ENCODE measurements at places on chromosomes 2 and 18.
A peak's percentile ranks its signal among the peaks of the same experiment; 100 is the strongest.

DNA sequence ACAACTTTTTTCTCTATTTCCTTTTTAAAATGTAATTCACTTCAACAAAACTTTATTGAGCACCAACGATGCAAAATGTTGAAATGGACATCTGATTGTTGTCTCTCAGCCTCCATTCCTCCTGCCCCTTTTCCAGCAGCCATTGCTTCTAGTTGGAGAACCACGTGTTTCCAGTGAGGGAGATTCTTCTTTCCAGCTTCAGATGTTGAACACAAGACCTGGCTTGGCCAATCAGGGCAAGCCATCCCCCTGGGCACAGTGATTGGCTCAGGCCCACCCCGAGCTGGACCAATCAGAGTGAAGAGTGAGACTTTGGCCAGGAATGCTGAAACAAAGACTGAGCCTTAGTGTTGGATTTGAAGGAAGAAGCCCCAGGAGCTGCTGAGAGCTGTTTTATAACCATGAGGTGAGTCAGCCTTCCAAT lies 59.0 kb downstream of the E2F6 start:
- DNase-seq = no peak

DNA sequence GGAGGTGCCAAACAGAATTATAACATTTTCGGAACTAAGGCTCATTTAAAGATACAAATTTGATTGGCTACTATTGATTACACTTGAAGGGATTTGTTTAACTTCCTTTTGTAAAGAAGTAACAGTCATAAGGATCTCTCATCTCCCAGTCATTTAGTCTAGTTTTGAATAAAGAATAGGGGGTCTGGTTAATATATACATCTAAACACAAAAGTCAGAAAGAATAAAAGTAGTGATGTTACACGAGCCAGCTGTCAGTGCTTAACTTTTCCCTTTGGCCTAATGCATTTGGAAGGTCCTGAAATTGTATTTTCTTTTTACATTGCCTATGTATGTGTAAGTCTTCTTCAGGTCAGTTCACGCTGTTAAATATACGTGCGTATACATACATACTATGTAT lies 8.1 kb downstream of the SEPTIN2 start:
- no peak for DNase-seq

DNA sequence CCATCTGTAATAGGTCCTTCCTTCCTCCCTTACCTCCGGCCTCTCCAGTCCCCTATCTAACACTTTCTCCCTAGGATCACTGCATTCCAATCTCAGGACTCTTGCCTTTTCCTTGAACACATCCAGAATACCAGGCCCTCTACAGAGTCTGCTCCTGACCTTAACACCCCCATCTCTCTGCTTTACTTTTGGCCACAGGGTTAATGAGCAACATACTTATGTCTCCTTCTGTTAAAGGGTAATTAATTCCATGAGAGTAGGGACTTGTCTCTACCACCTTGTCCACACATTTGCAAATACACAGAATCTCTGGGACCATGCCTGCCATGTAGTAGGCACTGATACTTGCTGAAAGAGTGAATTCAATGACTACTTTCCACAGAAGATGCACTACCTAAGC lies 94.9 kb downstream of the COBLL1 start:
- DNase-seq = peak; percentile 16

GRCh38 chr18:4333043-4333442 lies 122.1 kb downstream of the DLGAP1 start:
- DNase-seq = no peak

DNA sequence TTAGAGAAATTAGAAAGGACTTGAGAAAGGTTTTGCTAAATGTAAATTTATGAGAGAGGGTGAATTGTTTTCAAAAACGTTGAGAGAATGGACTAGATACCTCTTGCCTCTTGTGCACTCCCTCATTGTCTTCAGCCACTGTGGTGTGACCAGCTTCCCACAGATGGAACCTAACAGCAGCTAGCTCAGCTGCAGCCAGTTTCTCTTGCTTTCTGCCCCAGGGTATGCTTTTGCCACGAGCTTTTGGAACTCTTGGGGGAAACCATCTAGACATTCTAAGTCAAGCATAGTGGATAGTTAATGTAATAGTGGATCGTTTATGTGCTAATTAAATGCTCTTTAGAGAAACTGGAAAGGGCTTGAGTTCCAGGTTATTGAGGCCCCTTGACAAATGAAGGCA lies 288.2 kb downstream of the CTNNA2 start:
- DNase-seq = no peak

- DNase-seq = no peak
These were observed 189.9 kb upstream of the GALNT5 start for GRCh38 chr2:157067562-157067961.

DNA sequence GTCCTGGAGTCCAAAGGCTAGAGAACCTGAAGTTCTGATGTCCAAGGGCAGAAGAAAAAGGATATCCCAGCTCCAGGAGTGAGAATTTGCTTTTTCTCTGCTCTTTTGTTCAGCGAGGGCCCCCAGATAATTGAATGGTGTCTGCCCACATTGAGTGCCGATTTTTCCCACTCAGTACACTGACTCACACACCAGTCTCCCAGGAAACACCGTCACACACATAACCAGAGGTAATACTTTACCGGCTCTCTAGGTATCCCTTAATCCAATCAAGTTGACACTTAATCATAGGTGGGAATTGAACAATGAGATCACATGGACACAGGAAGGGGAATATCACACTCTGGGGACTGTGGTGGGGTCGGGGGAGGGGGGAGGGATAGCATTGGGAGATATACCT lies 161.5 kb downstream of the WDR7 start:
- DNase-seq = no peak

DNA sequence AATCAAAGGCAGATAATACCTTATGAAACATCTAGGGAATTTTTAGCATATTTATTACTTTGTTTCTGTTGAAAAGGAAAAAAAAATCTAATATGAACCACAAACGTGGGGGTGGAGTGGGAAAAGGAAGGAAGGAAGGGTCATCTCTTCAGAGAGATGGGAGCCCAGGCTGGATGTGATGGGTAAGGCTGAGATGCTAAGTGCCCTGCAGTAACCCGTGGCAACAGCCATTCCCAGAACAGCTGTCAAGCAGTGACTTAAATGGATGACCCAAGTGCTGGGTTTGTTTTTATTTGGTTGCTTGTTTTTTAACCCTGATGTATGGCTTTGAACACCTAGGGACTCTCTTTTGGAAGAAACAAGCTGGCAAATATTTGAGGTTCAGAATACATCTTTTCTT lies 50.7 kb upstream of the KLF7 start:
- DNase-seq = peak; percentile 18

DNA sequence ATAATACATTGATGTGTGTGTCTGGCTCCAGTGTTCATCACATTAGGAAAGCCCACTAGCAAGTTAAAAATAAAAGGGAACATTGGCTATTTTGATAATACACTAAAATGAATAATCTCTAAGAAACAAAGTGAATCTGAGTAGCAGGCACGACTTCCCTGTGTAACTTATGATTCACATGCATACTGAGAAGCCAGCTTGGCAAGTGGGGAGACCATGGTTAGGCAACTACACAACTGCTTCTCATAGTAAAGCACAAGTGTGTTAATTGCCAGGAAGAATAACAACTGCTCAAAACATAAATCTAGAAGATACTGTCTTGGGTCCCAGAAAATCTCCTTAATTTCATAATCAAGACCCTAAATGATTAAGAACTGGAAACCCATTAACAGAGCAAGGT lies 4.0 kb downstream of the MYO5B start:
- no peak for DNase-seq

DNA sequence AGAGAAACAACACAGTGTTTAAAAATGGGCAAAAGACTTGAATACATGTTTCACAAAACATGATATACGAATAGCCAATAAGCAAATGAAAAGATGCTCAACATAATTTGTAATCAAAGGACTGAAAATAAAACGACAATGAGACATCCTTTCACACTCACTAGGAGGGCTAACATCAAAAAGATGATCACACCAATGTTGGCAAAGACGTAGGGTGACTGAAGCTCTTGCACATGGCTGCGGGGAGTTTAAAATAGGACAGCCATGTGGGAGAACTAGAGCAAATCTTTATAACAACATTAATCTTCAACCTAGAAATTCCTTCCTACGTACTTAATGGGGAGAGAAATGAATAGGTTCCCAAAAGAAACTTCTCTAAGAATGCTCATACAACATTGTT lies 19.2 kb upstream of the SEH1L start:
- no peak for DNase-seq

DNA sequence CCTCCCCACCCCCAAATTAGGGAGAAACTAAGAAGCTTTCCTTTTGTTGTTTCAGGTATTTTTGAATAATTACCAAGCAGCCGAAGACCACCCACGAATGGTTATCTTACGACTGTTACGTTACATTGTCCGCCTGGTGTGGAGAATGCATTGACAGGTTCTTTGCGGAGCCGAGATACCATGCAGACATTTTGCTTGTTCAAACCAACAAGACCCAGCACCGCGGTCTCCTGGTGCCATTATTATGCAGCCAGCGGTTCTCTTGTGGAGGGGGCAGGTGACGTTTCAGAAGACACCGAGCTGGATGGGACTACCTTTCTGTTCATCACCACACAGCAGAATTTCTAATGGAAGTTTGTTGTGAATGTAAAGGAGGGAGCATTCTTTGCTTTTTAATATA lies 43.4 kb downstream of the BCL2L11 start:
- DNase-seq = no peak

DNA sequence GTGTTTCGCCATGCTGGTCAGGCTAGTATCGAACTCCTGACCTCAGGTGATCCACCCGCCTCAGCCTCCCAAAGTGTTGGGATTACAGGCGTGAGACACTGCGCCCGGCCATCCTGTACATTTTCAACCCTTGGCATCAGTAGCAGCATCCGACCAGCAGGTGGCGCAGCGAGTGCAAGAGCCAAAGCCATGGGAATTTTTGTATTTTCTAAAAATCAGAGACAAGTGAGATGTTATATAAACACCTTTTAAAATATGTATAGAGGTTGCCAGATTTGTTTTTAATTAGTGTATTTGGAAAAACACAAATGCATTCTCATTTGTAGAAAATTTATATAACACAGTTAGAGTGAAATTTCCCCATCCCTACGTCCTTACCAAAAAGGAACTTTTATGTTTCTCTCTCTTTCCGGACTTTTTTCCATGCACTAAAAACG lies 36.8 kb downstream of the MOGAT1 start:
- no peak for DNase-seq

DNA sequence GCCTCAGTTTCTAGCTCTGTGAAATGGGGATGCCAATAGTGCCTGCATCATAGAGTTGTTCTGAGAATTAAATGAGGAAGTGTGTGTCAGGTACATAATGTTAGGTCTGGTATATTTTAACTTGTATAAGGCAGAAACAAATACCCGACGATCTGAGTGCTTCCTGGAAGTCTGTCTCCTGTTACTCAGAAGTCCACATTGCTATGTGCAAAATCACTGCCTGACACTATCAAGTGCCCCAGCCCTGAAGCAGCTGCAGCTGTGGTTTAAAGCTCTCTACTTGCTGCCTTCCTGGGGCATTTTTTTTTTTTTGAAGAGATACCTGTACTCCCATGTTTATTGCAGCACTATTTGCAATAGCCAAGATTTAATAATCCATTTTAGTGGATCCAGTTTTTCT lies 125.3 kb downstream of the SLC4A3 start:
- DNase-seq = no peak

GRCh38 chr18:7890075-7890474 lies 323.0 kb downstream of the PTPRM start:
- no peak for DNase-seq

DNA sequence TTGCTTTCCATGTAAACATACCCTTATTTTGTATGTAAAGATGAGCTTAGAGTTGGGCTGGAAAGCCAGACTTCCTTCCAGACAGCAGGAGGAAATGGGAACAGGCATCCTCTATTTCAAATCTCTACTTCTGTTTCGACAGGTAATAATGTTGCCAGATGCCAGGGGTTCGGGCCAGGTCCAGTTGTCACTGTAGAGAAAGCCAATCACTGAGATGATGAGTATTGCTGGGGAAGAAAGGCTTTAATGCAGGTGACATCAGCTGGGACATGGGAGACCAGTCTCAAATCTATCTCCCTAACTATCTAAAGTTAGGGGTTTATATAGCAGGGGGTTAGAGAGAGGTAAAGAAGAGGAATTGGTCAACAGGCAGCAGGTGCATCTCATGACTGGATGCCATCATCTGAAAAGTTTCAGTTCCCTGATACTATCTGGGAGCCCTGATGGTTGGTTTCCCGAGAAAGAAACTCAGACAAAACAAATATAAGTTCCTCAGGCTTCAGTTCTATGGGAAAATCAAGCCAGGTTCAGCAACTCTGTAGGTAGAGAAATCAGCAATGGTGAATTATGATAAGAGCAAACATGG lies 9.3 kb upstream of the MTCL1 start:
- no peak for DNase-seq

GRCh38 chr2:31078579-31079105 lies 59.6 kb downstream of the GALNT14 start:
- DNase-seq = no peak

- no peak for DNase-seq
These were observed 188.9 kb upstream of the OSR1 start for GRCh38 chr2:19547321-19547720.

GRCh38 chr2:67917332-67918054 lies 145.3 kb downstream of the C1D start:
- DNase-seq = no peak

GRCh38 chr18:46341986-46342525 lies 237.9 kb downstream of the HAUS1 start:
- DNase-seq = no peak
